ENCODE measurements at places on chromosomes 5 and 9.

- no peak for DNase-seq
Observed at GRCh38 chr9:131238402-131239021, 37.8 kb downstream of the FAM78A start.

GRCh38 chr9:127279717-127280285 is 15.2 kb downstream of the GARNL3 start:
- DNase-seq, result no peak

- peak; percentile 77 for DNase-seq
Observed at GRCh38 chr5:33275921-33276627, 164.7 kb upstream of the TARS1 start.

DNA sequence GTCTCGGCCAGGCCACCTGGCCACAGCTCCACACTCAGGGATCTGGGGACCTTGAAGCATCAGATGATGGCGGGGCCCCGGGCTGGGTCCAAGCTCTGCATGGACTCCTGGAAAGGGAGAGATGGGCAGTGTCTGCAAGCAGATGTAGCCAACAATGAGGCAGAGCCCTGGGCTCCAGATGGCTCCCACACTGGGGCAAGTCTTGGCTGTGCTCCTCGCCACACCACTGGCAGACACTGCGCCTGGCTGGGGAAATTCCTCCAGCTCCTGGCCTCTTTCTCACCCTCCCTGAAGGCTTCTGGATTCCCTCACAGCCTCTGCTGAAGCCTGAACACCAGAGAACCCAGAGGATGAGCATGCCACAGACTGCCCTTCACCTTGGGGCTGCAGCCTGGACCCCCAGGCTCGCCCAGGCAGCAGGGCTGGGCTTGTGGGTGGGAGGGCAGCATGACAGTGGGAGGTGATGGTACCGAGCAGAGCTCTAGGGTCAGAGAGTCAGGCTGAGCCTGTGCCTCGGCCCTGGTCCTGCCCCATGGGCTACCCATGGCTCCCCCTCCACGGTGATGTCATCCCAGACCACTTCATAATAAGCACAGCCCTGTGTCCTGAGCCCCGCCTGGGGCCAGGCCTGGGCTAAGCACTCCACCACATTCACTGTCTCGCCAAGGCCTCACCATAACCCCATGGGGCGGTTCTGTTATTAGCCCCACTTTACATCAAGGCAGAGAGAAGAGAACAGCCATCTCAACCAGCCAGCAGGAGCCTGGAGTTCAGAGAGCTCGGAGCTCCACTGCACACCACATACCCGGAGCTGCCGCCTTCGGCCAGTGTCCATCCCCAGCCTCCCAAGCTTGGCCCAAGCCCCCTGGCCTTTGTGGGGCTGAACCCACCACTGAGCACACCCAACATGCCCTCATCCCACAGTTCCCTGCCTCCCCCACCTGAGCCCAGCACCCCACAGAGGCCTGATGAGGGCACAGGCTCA is 62.2 kb upstream of the ADAMTS2 start:
- peak; percentile 28 for DNase-seq

DNA sequence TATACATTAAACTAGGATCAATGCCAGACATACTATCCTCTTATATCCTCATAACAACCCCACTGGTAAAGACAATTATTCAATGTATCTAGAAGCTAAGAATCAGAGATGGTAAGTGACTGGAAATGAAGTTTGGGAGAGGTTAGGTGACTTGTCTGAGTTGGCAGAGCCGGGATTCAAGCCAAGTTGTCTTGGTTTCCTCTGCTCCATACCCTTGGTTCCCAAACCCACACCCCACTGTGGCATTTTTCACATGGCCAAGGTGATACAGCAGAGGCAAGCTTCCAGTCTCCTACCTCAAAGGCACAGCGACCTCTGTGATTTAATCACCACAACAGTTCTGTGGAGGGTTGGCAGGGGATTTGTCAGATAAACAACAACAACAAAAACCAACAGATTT is 34.7 kb upstream of the ADRB2 start:
- no peak for DNase-seq

GRCh38 chr9:27533311-27533710 is 3.7 kb upstream of the MOB3B start:
- DNase-seq, result no peak

- no peak for DNase-seq
Observed at GRCh38 chr9:99018653-99019052, 74.9 kb downstream of the COL15A1 start.

DNA sequence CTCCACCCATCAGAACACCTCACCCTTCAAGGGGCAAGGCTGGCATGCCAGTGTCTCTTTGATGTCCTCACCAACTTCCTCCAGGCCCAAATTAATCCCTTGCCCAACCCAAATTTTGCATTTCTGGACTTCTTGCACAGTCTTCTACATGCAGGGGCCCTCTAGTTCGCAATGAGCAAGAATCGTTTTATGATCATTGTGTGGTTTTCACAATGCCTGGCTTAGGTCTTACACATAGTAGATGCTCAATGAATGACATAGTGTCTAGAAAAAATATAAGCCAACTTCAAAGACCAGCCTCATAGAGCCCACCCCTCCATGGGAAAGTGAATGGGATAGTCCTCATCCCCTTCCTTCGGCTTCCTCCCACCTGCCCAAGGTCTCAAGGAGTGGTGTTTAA is 9.8 kb upstream of the ESM1 start:
- DNase-seq, result no peak

- DNase-seq, result peak; percentile 18
Observed at GRCh38 chr5:135371622-135372232, 27.3 kb downstream of the MACROH2A1 start.

DNA sequence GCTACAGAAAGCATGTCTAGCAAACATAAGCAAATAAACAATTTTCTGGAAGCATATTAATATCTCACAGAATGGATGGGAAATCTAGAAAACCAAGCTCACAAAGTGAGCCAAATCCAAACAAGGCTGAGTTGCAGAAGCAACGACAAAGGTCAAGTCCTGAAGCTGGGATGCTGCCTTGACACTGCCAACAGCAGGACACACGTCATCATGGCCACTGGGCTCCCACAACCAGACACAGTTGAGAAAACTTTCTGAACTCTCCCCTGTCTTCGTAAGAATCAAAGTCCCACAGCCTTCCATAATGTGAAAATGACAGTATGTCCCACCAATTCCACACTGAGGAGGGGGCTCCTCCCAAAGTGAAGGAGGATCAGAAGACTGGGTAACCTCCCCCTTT is 37.6 kb downstream of the EPB41L4A start:
- DNase-seq, result no peak

DNA sequence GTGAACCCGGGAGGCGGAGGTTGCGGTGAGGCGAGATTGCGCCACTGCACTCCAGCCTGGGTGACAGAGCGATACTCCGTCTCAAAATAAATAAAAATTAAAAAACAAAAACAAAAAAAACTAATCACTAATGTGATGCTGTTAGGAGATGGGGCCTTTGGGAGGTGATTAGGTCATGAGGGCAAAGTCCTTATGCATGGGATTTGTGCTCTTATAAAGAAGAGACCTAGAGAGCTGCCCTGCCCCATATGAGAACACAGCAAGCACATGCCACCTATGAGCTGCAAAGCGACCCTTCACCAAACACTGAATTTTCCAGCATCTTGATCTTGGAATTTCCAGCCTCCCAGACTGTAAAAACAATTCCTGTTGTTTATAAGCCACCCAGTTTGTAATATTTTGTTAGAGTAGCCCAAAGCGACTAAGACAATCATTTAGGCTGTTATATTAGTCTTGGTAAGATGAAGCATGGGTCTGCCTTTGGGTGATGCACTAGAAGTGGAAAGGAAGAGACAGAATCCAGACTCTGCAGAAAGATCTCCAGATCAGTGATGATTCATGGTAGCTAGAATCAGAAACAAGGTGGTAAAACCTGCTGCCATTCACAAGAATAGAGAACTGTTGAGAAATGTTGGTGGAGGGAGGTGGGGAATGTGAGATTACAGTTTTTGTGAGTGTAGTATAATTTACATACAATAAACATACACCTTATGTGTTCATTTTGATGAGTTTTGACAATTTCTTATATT is 26.2 kb downstream of the GPR21 start:
- no peak for DNase-seq

- no peak for DNase-seq
Observed at GRCh38 chr5:150252489-150252888, 37.1 kb downstream of the CAMK2A start.

GRCh38 chr9:35711501-35712428 is 20.2 kb downstream of the TLN1 start:
- no peak for DNase-seq

DNA sequence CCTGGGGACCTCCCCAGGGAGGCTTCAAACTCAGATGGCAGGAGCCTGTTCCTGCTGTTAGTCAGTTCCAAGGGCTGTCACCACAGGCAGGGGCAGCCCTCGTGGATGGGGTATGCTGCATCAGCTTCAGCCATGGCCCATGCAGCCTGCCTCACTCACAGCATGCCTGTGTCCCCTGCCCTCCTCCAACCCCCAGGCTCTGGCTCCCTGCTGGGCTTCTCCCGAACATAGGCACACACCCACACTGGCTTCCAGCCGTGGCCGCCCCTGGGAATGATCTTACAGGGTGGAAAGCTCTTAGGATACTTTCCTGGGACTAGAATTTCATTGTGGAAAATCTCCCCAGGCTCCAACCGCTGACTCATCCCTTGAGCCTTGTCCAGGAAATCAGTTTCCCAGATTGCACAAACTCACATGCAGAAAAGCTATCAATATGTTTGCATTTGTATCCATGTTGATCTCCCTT is 163.8 kb downstream of the SEC61B start:
- DNase-seq, result no peak

Measured in AG09309 (cell line).